ENCODE measurements at places on chromosomes 2 and 18.

DNA sequence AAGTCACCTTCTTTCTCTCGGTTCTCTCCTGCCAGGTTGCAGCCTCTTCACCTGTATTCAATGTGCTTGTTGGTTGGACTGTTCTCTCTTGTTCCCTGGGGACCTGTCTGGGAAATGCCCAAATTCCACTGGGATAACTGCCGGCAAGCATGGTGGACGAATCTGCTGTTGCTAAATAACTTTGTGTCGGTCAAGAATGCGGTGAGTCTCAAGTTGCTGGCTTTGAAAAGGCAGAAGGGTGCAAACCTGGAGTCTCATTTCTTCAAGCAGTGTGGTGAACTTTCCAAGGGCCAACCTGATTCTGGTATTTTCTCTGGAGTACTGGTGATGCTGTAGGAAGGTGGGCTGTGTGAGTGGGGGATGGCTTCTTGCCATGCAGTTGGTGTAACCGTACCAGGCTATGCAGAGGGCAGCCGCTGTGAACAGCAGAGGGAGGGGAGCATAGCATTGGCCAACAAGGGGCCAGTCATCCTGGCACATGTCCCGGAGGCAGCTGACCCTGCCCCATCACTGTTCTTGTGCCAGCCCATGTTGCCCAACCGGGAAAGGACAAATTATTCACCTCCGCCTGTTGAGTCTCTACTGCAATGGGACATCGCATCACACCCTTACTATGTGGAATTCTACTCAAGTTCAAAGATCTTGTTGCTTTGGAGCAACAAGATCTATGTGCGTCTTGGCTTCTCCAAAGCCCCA lies 88.1 kb upstream of the SEC11C start:
- DNase-seq, result no peak

DNA sequence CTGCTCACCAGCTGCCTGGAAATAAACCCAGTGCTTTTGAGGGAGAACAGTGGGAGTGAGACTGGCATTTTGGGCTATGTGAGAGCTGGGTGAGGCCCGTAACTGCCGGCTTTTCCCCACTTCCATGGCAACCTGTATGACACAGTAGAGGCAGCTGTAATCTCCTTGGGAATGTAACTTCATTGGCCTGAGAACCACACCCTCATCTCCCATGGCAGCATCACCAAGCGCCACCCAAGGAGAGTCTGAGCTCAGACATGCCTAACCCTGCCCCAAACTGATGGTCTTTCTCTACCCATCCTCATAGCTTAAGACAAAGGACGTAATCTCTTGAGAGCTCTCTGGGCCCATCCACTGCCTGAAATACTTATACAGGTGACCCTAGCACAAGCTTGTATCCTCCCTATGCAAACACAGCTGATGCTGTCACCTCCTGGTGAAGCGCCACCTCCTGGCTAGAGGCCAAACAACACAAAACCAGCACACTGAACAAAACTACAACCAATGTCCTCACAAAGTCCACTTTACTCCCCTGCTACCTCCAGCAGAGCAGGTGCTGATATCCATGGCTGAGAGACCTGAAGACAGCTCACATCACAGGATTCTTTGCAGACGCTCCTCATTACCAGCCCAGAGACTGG lies 763.4 kb upstream of the NRXN1 start:
- no peak for DNase-seq

DNA sequence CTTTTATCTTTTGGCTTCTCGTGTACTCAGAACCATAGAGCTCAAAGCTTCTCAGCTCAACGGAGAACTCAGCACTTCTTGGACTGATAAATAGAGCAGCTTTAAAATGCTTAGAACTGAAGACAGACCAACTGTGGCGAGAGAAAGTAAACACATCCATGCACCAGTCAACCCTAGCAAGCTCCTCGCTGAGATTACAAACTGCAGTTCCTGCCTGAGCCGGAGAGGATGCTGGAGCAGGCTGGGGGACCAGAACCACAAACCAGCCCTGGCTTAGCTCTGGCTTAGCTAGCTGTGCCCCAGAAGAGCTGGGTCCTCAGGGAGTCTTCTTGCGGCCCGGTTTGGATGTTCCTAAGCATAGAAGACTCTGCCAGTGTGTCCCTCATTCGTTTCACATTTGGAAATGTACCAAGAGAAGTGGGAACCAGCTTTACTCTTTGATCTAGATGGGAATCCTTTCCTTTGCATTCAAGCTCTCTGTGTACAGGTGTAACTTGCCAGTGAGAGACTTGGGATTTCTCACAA lies 5.6 kb downstream of the PAX8 start:
- no peak for DNase-seq

DNA sequence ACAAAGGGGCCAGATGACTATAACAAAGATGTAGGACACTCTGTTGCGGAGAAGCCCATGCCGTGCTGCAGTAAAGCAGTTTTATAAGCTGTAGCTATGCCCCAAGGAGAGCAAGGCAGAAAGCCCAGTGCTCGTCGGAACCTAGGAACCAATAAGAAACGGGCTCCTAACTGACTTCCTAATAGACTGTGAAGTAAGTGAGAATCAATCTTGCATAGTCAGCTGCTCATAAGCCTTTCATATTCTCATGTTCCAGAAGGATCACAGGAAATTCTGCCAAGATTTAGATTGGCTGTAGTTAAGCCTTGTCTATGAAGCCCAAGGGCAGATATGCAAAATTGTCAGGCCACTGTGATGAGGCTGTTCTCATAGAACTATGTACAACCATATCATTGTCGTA lies 98.4 kb downstream of the RTTN start:
- no peak for DNase-seq

DNA sequence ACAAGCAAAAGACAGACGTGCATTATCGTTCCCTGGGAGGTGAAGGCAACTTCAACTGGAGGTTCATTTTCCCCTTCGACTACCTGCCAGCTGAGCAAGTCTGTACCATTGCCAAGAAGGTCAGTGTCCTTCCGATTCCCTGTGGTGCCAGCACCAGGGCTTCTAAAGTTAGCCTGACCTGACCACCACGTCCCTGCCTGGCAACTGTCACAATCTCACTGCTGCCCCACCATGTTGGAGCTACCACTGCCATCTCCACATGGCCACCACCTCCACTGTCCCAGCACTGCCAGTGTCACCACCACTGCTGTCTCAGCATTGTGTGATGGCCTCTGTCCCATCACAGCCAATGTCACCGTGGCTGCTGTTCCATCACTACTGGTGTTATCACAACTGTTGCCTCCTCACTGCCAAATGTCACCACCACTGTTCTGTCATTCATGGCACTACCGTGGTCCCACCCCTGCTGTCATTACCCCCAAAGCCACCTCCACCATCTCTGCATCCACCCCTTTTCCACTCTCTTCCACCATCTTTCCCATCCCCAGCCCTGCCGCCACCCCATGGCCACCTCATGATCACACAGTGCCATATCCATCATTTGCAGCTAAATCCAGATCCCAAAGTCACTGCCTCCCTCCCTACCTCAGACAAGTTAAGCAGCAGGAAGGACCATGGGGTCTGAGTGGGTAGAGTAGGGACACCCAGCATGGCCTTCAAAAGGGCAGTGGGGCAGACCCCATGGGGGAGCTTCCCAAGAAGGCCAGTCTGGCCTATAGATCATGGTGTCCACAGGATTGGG lies 216.5 kb downstream of the DYSF start:
- DNase-seq, result no peak

GRCh38 chr2:105358593-105358992 lies 21.3 kb downstream of the C2orf49 start:
- no peak for DNase-seq

GRCh38 chr2:68214381-68214780 lies 38.0 kb downstream of the PPP3R1 start:
- DNase-seq, result no peak

DNA sequence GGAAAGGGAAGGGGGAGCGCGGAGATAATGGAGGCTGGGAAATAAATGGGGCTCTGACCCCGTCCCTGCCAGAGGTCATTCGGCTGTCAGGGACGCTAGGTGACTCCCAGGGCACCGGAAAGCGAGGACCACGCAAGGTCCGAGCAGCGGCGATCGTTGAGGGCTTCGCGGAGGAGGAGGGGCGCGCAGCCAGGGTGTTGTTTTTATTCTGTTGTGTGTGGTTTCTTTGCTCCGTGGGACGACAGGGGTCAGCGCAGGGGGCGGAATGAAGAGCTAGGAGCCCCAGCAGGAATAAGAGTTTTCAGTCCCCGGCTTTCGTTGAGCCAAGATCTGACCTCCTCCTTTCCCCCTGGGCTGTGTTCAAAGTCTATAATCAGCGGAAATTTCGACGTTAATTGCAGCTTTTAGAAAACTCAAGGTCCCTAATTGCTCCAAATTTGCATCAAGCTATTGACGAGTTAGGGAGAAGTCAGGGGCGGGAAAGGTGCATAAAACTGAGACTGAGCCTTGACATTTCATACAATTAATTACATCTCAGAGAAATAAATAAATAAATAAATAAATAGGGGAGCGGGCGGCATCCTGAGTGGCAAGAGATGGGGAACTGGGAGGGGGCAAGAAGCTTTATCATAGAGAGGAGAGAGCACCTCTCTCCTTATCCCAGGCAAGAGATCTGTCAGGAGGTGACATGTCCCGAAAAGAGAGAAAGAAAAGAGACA lies 2.2 kb downstream of the GAD1 start:
- DNase-seq, result no peak

DNA sequence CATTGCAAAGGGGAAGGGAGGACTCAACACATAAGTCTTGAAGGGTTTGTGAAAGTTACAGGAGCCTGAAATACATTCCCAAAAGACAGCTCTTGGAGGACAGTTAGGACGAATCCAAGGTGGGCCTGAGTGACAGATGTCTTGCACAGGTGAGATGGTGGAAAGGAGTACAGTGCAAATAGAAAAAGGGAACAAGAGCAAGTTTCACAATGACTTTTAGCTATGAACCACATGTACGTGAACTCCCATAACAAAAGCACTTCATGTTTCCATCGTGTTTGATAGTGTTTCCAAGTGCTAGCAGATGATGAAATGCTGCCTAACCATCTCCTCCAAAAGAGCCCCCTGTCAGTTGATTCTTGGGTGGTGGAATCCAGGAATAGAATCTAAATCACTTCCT lies 1.8 kb downstream of the IL18RAP start:
- DNase-seq, result no peak

DNA sequence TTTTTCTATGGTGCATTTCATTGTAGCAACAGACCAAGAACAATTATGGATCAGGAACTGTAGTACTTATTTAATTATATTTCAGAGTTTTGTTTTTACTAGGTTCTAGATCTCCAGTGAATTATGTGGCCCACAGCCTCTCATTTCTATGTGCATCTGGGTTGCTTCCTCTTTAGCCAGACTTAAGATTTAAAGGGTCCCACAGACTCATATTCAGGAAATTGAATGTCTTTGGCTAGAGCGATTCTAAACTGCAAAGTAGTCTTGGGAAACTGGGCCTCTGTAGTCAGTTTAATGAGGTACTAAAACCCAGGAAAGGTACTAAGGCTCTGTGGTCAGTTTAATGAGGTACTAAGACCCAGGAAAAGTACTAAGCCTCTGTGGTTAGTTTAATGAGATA lies 94.4 kb downstream of the LYPD6B start:
- no peak for DNase-seq

DNA sequence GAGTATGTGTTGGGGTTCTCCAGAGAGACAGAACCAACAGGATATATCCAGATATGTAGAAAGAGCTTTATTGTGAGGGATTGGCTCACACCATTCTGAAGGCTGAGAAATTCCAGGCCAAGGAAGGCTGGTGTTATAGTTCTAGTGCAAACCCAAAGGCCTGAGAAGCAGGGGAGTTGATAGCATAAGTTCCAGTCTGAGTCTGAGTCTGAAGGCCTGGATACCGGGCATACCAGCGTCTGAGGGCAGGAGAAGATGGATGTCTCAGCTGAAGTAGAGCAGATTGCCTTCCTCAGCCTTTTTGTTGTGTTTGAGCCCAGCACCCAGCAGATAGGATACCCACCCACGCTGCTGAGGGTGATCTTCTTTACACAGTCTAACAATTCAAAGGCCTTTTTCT lies 211.7 kb upstream of the RASGRP3 start:
- no peak for DNase-seq

DNA sequence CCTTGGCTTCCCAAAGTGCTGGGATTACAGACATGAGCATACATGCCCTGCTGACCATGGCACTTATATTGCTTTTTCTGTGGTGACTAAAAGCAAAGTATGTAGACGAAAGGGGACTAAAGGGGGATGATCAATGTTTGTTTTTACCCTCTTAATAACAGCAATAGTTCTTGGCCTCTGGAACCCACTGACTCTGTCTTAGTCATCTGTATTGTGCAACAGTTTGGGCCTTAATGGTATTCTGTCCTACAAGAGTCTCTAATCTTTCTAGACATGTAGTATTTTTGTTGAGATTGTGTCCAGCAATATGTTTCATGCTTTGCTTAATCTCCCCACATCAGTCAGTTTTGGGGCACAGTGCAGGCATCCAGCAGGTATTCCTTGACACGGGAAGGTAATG lies 359.9 kb upstream of the FANCL start:
- no peak for DNase-seq

GRCh38 chr2:112680666-112681101 lies 34.9 kb downstream of the SLC20A1 start:
- no peak for DNase-seq

DNA sequence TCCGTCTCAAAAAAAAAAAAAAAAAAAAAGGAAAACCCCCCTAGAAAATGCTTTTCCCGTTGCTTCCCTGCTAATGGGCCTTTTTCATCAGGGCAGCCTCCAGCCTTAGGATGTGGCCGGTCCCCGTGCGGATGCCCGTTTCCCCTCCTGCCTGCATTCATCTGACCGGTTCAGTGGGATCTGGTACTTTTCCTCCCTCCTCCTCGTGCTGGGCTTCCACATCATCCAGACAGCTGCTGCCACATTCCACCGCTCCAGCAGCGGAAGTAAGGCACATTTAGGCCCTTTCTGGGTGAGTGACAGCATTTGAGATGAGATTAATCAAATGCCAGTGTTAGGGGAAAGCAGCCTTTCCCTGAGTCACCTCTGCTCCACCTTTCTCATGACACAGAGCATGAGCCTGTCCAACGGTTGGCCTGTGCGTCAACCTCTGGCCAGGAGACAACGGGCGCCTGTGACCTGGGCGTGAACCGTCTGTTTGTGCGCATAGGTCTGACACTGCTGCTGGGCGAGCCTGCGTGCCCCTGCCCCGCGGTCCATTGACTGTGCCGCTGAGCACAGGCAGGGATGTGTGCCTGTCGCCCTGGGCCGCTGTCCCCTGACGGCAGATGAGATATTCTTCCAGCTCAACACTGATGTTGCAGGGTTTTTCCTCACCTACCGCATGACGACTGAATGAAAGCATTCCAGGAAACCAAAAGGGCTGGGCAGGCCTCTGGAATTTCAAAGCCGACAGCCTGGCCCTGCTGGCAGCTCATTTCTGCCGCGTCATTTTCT lies 174.0 kb downstream of the TGIF1 start:
- DNase-seq, result peak; percentile 94

DNA sequence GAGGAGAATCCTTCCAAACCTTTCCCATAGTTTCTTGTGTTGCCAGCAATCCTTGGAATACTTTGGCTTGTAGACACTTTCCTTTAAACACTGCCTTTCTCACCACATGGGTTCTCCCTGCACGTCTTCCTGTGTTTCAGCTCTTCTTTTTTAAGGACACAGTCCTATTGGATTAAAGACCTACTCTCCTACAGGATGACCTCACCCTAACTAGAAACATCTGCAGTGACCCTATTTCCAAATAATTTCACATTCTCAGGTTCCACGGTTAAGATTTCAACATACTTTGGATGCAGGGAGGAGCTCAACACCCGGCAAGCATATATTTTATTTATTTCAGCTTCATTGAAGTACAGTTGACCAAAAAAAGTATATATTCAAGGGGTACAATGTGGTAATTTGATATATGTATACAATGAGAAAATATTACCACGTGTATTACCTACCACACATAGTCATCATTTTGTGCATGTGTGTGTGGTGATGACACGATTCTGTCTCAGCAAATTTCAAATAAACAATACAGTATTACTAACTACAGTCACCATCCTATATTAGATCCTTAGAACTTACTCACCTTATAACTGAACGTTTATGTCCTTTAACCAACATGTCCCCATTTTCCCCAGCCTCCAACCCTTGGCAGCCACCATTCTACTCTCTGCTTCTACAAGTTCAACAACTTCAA lies 745.0 kb downstream of the CBLN2 start:
- no peak for DNase-seq
